Stimulated activated CD4-positive, alpha-beta T cell treated with anti-CD3 and anti-CD28 coated beads, Interleukin-1b, Interleukin-23, amount 100 ng/mL, for 1 hour (primary cell): ENCODE measurements at places on chromosomes 3 and 15.

DNA sequence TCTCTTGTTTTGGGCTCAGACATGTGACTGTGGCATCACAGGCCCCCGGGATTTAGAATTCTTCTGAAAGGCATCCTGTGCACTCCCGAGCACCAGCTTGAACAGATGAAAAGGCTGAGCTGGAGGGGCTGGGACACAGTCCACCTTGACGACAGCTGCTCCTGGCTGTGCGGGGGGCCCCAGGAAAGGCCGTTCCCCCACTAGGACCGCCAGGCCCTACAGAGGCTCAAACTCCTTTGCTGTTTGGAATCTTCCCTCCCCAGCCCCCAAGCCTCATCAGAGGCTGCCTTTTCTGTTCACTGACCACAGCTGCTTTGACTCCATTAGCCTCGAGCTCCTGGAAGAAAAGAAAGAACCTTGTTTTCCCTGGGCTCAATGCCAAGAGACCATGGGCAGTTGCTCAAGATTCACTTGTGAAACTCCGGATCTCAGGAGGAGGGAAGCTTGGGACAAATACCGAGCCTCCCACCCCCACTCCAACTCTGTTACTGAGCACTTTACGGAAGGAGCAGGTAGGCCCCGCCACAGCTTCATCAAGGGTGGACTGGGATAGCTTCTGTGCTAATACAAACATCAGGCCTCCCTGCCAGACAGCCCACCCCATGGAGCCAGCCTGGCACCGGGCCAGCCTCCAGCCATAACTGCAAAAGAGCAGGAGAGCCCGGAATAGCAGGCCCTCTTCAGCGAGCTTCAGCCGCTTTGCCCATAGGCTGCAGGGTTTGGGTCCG lies 15.7 kb downstream of the CIDEC start:
- DNase-seq = no peak

GRCh38 chr15:65857718-65858402 lies 11.4 kb upstream of the RAB11A start:
- no peak for DNase-seq

DNA sequence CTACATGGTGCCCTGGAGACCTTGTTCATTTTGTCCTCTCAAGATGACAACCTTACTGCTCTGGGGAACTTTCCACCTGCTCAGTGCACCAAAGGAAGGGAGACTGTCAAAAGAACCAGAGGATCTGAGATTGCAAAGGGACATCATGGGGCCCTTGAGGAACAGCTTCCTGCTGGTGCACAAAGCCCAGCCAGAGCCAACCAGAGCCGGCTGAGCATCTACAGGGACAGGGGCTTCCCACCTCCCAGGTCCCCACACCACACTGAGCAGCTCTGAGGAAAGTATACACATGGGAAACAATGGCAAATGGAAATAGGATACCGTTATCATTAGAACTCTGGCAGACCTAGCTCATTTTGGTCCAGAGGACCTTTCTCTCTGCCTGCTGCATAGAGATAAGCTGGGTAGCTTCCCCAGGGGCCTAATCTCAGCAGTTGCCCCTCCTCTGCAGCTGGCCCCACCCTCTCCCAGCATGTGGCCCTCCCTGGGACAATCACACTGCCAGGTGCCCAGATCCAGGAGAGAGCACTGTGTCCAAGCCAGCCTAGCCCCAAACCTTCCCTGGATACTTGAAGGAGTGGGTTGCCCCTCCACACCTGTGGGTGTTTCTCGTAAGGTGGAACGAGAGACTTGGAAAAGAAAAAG lies 123.4 kb upstream of the PRR20G start:
- DNase-seq = no peak

GRCh38 chr15:47506329-47507100 lies 210.8 kb upstream of the SEMA6D start:
- DNase-seq = no peak

DNA sequence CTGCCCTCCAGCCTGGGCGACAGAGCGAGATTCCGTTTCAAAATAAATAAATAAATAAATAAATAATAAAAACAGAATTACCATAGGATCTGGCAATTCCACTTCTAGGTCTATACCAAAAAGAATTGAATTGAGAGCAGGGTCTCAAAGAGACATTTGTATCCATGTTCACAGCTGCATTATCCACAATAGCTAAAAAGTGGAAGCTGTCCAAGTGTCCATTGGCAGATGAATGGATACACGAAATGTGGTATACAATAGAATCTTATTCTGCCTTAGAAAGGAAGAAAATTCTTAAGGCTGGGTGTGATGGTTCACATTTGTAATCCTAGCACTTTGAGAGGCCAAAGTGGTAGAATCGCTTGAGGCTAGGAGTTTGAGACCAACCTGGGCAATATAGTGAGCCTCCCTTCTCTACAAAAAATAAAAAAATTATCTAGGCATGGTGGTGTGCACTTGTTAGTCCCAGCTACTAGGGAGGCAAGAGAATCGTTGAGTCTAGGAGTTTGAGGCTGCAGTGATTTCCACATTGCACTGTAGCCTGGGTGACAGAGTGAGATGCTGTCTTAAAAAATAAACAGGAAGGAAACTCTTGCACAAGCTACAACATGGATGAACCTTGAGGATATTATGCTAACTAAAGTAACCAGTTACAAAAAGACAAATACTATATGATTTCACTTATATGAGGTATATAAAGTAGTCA lies 24.2 kb downstream of the PFKFB4 start:
- no peak for DNase-seq

DNA sequence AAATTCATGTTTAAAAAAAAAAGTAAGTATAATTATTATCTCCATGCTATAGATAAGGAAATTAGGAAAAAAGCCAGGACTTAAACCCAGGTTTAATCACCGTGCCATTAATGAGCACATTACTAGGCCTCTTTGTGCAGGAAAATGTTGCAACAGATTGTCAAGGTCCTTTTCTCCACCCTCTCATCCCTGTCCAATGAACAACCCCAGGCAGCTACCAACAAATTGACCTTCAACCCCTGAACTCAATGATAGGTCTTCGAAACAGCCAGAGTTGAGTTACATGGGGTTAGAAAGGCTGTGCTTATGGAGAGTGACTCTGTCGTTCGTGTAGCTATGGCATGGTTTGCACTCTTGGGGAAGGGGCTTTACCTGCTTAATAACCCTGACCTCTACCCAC lies 84.2 kb upstream of the CTNNB1 start:
- no peak for DNase-seq

DNA sequence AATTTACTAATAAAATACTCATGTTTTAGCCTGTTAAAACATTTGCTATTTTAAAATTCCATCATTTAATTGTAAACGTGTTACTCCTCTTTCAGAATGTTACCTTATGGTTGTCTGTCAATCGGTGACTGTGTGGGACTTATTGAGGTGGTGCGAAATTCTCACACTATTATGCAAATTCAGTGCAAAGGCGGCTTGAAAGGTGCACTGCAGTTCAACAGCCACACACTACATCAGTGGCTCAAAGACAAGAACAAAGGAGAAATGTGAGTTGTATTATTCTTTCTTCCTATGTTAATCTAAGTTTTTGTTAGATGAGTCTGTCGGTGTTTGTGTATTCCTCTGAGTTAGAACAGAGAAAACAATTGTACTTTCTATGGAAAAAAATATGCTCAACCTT lies 21.7 kb downstream of the KCNMB3 start:
- DNase-seq = no peak

- DNase-seq = no peak
Observed at GRCh38 chr3:27575499-27575898, 91.3 kb upstream of the SLC4A7 start.

DNA sequence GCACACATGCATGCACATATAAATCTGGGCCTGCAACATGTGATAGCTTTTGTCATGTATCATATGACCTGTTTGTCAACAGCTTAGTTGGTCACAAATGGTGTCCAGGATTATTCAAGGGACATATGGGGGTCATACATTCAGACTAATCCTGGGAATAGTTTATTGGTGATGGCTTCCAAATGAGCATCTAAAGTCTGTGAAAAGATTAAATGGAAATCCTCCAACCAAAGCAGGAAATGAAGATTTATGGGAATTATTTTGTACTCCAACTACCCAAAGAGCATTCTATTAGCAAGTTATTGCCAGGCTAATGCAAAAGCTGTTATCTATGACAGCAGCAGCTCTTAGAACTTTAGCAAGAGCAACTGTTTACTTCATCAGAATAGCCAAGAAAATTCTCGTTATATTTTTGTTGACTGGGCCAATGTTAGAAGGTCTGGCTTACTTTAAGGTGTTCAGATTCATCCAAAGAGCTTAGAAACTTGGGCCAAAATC lies 7.1 kb downstream of the FSTL1 start:
- DNase-seq = no peak

DNA sequence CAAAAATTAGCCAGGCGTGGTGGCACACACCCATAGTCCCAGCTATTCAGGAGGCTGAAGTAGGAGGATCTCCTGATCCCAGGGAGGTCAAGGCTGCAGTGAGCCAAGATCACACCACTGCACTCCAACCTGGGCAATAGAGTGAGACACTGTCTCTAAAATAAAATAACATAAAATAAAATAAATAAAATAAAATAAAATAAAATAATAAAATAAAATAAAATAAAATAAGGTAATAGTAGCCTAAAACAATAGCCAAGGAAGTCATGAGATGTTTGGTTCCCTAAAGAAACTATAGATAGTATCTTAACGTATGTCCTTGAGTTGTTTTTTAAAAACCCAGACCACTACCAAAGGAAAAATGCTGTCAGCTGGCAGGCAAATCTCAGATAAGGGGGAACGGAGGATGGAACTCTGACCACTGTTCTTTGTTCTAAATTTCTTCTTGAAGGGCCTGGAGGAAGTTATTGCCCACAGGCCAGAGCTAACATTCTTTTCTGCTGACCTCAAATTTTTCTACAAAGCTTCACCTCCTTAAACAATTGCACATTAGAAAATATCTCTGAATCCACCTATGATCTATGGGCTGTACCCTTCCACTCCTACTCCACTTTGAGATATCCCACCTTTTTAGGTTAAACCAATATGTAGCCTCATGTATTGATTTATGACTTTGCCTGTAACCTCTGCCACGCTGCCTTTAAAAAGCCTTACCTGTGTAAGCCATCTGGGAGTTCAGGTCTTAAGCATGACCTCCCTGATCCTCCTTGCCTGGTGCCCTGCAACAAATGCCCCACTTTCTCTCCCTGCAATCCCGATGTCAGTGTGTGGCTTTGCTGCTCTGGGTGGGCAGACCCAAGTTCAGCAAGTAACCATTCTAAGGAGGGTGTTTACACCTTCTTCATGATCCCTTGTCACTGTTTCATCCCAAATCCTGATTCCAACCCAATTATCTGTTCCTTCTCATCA lies 126.2 kb upstream of the BHLHE40 start:
- no peak for DNase-seq

DNA sequence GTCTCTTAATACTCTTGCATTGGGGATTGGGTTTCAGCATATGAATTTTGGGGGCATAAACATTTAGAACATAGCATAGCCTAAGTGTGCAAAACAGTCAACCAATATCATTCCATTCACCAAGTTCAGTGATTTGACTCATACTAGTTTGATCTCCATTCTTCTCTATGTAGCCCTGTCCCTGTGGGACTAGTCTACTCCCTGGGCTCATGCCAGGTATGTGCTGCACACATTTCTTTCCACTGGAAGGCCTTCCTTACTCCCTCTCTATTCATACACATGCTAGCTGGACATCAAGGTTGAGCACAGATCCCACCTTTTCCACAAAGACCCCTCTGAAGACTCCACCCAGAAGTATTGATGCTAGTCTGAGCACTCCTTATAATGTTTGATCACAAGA lies 5.1 kb downstream of the ZDHHC23 start:
- DNase-seq = no peak

- DNase-seq = no peak
Observed at GRCh38 chr3:114839476-114839875, 307.6 kb downstream of the ZBTB20 start.

GRCh38 chr3:54137311-54137710 lies 15.0 kb downstream of the CACNA2D3 start:
- no peak for DNase-seq

GRCh38 chr3:188749010-188749617 lies 422.7 kb upstream of the TPRG1 start:
- peak; percentile 32 for DNase-seq

- DNase-seq = peak; percentile 10
Observed at GRCh38 chr15:33126559-33127290, 67.8 kb downstream of the FMN1 start.

DNA sequence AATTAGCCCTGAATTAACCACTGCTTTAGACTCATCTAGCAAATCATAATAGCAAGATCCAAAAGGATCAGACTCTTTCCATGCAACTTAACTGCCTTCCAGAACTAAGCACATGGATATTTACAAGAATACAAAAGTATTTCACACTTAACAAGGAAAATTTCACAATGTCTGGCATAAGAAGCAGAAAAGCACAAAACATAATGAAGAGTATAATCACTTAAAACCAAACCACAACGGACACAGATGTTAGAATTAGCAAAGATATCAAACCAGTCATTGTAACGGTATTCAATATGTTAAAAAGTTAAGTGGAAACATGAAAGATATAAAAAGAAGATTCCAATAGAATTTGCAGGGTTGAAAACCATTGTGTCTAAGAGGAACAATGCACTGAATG lies 51.5 kb upstream of the COL6A6 start:
- DNase-seq = no peak

GRCh38 chr3:139113993-139114375 lies 69.3 kb upstream of the PRR23C start:
- no peak for DNase-seq

- DNase-seq = no peak
Observed at GRCh38 chr15:91263632-91264531, 163.8 kb downstream of the SV2B start.

DNA sequence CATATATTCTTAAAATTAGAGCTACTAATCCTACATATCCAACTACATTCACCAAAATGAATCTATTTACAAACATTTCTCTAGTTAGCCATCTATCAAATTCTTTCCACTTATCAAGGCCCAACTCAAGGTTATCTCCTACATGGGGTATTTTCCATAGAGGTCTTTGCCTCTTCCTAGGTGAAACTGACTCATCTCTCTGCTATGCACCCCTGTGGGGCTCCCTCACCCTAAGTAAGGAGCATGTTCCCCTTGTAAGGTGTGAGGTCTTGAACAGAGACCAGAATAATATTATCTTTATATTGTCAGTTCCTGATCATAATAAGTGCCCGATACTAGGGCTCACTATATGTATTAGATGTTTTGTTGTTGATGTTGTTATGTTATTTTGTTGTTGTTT lies 74.6 kb upstream of the TSC22D2 start:
- no peak for DNase-seq
